ENCODE measurements at places on chromosomes 2 and 18. TPM values are rescaled to one million over a fixed set of nuclear protein-coding genes. Genes with fewer than 3 reads are reported as not detected.

The XDH gene
- total RNA-seq = not detected

The DCC gene
- not detected for total RNA-seq

The POTEJ gene
- not detected for total RNA-seq

The POTEI gene
- not detected for total RNA-seq

The AGXT gene
- total RNA-seq = not detected

The GPR39 gene
- not detected for total RNA-seq

The TMEM169 gene
- 1.6 TPM for total RNA-seq

The CXCR1 gene
- not detected for total RNA-seq

The RAD51AP2 gene
- total RNA-seq = not detected

The SPP2 gene
- not detected for total RNA-seq

DNA sequence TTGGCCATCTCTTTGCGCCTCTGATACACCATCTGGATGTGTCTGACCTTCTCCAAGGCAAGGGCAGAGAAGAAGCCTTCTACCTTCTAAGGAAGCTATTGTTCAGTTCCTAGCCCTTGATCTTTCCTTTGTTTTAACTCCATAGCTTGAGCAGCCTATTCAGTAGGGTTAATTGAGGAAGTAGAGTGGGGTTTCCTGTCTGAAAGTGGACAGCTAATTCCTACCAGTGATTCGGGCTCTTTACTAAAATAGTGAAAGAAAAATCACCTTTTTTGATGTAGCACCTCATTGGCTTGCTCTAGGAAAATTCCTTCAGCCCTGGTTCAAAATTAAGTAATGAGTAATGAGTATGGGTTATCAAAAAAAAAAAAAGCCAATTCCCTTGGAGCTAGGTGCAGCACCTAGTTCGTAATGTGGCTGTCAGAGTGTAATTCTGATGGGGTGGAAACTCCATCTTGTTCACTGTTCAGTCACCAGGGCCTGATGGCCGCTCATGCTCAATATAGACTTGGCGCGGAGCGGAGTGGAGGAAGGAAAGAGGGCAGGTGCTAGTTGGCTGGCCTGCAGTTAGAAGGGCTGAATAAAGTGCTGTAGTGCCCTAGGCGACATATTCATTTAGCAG lies 2.9 kb upstream of the MGAT5 start:
- H3K27ac ChIP-seq = peak overlapping the region; percentile 90
- no peak for DNase-seq

DNA sequence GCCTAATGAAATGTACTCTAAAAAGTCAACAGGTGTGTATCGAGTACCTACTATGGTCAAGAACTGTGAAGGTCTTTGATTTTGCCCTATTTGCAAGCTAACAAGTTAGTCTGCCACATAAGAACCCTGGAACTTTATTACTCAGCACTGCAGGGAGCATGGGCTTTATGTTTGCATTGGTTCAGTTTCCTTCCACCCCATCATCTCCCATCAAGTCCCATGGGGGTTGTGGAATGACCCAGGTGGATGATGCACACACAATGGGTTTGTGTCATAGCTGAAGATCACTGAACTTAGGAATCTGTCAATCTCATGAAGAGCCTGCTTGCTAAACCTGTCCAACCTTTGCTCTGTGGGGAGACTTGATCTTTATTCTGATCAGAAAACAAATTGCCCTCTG lies 265.5 kb downstream of the RPRM start:
- H3K27me3 ChIP-seq = no peaks in the 10 kb centered on the region
- no peak overlapping the region for H3K27ac ChIP-seq
- H3K36me3 ChIP-seq = peaks cover 2% of the 10 kb centered on the region
- no peaks in the 10 kb centered on the region for H3K4me1 ChIP-seq
- H3K4me3 ChIP-seq = no peak overlapping the region
- DNase-seq = no peak

GRCh38 chr2:113212245-113213060 lies 38.7 kb downstream of the PSD4 start:
- peaks cover 5% of the 10 kb centered on the region for H3K27me3 ChIP-seq
- peaks cover 14% of the 10 kb centered on the region for H3K4me1 ChIP-seq
- H3K4me3 ChIP-seq = no peak overlapping the region
- DNase-seq = no peak

DNA sequence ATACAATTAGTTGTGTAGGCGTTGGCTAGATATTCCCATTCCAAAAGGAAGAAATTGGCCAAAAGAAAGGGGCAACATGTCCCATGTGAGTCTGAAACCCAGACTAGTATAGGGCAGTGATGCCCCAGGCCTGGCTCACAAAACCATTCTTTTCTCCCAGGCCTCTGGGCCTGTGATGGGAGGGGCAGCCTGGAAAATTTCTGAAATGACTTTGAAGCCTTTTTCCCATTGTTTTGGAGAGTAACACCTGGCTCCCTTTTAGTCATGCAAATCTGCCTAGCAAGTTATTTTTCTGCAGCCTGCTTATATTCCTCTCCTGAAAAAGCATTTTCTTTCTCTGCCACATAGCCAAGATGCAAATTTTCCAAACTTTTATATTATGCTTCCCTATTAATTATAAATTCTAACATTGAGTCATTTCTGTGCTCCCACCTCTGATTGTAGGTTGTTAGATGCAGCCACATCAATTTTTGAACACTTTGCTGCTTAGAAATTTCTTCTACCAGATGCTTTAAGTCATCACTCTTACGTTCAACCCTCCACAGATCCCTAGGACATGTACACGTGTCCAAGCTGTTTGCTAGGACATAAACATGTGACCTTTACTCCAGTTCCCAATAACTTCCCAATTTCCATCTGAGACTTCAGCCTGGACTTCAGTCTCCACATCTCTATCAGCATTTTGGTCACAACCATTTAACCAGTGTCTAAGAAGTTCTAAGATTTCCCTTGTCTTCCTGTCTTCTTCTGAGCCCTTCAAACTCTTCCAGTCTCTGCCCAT lies 76.1 kb upstream of the MC4R start:
- no peak overlapping the region for H3K4me3 ChIP-seq
- H3K36me3 ChIP-seq = no peaks in the 10 kb centered on the region
- H3K27me3 ChIP-seq = no peaks in the 10 kb centered on the region
- DNase-seq = no peak
- H3K4me1 ChIP-seq = no peaks in the 10 kb centered on the region

DNA sequence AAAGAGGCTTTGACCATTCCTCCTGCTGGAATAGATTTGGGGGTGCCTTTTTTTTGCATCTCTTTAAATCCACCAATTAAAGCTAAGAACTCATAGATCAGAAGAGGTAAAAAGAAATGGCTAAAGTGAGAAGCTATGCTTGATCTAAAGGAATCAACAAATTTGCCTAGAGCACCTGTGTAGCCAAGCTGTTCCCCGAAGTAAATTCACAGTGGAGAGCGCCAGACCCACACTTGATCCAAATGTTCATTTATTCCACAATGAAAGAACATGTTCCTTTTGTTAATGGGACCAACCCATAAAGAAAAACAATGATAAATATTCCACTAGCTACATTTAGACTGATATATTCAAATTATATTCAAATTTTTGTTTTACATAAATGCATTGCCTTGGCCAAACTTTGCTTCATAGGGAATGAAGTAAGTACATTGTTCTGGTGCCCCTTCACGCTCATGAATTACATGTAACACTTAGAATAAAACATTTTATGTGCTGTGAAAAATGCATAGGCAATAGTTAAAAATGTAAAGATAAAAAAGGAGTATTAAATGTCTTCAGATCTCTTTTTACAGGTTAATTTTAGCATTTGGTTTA lies 167.4 kb downstream of the PKP4 start:
- H3K36me3 ChIP-seq = peaks cover 13% of the 10 kb centered on the region
- H3K27me3 ChIP-seq = no peaks in the 10 kb centered on the region
- peak overlapping the region; percentile 59 for H3K27ac ChIP-seq
- H3K4me1 ChIP-seq = no peaks in the 10 kb centered on the region
- DNase-seq = no peak
- no peak overlapping the region for H3K4me3 ChIP-seq

- H3K27me3 ChIP-seq = peaks cover 49% of the 10 kb centered on the region
- H3K4me3 ChIP-seq = no peak overlapping the region
- peaks cover 2% of the 10 kb centered on the region for H3K36me3 ChIP-seq
These were observed 192.6 kb downstream of the SH3RF3 start for GRCh38 chr2:109321570-109321969.

GRCh38 chr2:174603280-174603679 lies 5.7 kb upstream of the WIPF1 start:
- H3K36me3 ChIP-seq = peaks cover 6% of the 10 kb centered on the region
- H3K4me3 ChIP-seq = peak overlapping the region; percentile 7
- peaks cover 72% of the 10 kb centered on the region for H3K4me1 ChIP-seq
- DNase-seq = peak; percentile 19

DNA sequence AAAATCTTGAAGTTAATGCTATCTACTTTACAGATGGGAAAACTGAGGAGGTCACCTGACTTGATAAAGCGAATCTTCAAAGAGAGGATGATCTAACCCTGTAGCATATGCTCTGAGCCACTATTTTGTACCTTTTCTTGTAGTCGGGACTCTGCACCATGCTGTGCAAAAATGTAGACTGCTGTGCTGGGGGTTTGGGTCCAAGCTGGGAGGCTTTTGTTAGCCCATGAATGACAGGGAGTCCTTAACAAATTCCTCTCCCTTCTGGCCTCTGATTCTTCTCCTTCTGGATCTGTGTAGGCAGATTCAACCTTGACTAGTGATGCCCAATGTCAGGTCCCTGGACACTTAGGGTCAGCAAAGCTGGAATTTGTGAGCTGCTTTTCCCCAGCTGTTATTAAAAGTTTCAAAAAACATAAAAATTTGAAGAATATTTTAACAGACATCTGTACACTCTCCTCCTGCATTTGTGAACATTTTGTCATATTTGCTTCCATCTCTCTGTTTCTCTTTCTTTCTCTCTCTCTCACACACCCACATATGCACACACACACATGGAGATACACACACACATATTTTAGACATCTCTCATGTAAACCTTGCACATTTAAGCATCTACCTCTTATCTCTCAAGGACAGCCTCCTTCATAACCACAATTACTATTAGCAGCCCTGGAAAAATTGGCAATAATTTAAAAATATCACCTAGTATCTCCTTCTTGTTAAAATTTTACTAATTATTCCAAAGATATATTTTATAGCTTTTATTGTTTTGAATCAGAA lies 335.0 kb upstream of the TRIB2 start:
- no peaks in the 10 kb centered on the region for H3K27me3 ChIP-seq
- no peak overlapping the region for H3K27ac ChIP-seq
- no peaks in the 10 kb centered on the region for H3K4me1 ChIP-seq
- H3K4me3 ChIP-seq = no peak overlapping the region

DNA sequence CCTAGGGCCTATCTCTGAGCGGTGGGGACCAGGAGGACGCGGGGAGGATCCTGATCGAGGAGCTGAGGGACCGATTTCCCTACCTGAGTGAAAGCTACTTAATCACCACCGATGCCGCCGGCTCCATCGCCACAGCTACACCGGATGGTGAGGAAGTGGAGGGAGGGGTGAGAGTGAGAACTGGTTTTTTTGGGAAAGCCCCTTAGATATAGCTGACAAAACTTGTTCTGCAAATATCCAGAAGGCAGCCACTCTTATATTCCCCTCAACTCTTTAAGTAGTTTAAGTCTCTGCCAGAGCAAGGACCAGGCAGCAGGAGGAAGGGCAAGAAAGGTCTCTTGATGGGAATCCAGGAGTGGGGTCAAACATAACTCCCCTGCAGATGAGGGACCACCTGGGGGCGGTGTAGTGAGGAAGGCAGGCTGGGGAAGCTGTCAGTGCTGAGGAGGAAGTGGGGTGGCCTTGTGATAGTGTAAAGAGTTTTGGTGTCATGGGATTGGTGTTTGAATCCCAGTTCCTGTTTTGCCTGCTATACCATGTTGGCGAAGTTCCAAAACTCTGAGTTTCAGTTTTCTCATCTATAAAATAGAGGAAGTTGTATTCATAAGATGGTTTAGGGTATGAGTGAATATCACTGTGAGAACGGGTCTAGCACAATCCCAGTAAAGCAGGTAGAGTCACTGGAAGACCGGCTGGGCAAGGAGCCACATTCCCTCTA lies 3.4 kb downstream of the NAGK start:
- H3K27ac ChIP-seq = peak overlapping the region; percentile 98
- peak; percentile 50 for DNase-seq
- no peaks in the 10 kb centered on the region for H3K27me3 ChIP-seq
- peak overlapping the region; percentile 93 for H3K4me3 ChIP-seq
- H3K36me3 ChIP-seq = peaks cover 14% of the 10 kb centered on the region

DNA sequence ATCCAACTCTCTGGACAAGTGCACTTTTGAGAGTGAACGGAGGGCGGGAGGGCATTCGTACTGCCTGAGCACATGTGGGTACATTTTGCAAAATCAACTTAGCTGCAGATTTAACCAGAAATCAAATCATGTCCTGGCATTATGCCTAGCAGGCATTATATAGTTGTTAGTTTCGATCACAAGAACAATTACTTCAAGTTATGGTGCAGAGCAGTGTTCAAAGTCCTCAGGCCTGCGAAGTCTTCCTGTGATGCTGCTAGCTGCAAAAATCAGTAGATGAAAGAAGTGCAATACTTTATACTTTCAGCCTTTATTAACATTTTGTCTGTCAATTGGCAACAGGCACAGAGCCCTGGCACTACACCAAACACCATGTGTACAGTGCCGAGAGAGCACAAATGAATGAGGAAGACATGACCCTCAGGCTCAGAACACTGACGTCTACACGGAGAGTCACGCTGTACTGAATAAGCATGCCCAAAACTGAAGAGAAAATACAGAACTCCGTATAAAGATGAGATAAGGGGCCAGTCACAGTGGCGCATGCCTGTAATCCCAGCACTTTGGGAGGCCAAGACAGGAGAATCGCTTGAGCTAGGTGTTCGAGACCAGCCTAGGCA lies 92.1 kb upstream of the CREB1 start:
- no peaks in the 10 kb centered on the region for H3K4me1 ChIP-seq
- no peak for DNase-seq
- H3K36me3 ChIP-seq = no peaks in the 10 kb centered on the region
- peaks cover 12% of the 10 kb centered on the region for H3K27me3 ChIP-seq
- H3K27ac ChIP-seq = no peak overlapping the region

- H3K4me1 ChIP-seq = no peaks in the 10 kb centered on the region
- no peaks in the 10 kb centered on the region for H3K36me3 ChIP-seq
- no peaks in the 10 kb centered on the region for H3K27me3 ChIP-seq
- H3K27ac ChIP-seq = no peak overlapping the region
- no peak overlapping the region for H3K4me3 ChIP-seq
These were observed 421.0 kb upstream of the NETO1 start for GRCh38 chr18:73288813-73289212.

GRCh38 chr2:172231508-172231907 lies 128.8 kb upstream of the DLX2 start:
- peaks cover 6% of the 10 kb centered on the region for H3K36me3 ChIP-seq
- peak overlapping the region; percentile 27 for H3K27ac ChIP-seq
- DNase-seq = no peak
- peaks cover 51% of the 10 kb centered on the region for H3K4me1 ChIP-seq

GRCh38 chr2:109234355-109234754 lies 105.3 kb downstream of the SH3RF3 start:
- H3K27ac ChIP-seq = no peak overlapping the region
- no peak for DNase-seq
- H3K4me1 ChIP-seq = peaks cover 6% of the 10 kb centered on the region
- H3K36me3 ChIP-seq = peaks cover 2% of the 10 kb centered on the region
- peaks cover 51% of the 10 kb centered on the region for H3K27me3 ChIP-seq

- no peak for DNase-seq
- no peak overlapping the region for H3K27ac ChIP-seq
- no peak overlapping the region for H3K4me3 ChIP-seq
- peaks cover 42% of the 10 kb centered on the region for H3K27me3 ChIP-seq
These were observed 16.8 kb upstream of the ANKRD53 start for GRCh38 chr2:70961648-70961994.

- H3K36me3 ChIP-seq = no peaks in the 10 kb centered on the region
- no peaks in the 10 kb centered on the region for H3K4me1 ChIP-seq
- no peak for DNase-seq
- no peaks in the 10 kb centered on the region for H3K27me3 ChIP-seq
These were observed 179.2 kb downstream of the RIT2 start for GRCh38 chr18:42936289-42936688.

Measured in T-helper 17 cell (primary cell).